Urinary bladder (tissue), 4 donors: ENCODE measurements at places on chromosomes 6 and 20. TPM values are rescaled to one million over a fixed set of nuclear protein-coding genes. Genes with fewer than 3 reads are reported as not detected.

HLA-DPB1 gene
- polyA plus RNA-seq: 74.7 TPM

IPCEF1 gene
- polyA plus RNA-seq: 1.1 TPM

ZNF391 gene
- polyA plus RNA-seq: 2.6 TPM

GRCh38 chr6:127273499-127273898 lies 6.8 kb downstream of the RNF146 start:
- DNase-seq: no peak

- no peak for DNase-seq
These were observed 252.3 kb upstream of the FOXQ1 start for GRCh38 chr6:1059596-1059995.

DNA sequence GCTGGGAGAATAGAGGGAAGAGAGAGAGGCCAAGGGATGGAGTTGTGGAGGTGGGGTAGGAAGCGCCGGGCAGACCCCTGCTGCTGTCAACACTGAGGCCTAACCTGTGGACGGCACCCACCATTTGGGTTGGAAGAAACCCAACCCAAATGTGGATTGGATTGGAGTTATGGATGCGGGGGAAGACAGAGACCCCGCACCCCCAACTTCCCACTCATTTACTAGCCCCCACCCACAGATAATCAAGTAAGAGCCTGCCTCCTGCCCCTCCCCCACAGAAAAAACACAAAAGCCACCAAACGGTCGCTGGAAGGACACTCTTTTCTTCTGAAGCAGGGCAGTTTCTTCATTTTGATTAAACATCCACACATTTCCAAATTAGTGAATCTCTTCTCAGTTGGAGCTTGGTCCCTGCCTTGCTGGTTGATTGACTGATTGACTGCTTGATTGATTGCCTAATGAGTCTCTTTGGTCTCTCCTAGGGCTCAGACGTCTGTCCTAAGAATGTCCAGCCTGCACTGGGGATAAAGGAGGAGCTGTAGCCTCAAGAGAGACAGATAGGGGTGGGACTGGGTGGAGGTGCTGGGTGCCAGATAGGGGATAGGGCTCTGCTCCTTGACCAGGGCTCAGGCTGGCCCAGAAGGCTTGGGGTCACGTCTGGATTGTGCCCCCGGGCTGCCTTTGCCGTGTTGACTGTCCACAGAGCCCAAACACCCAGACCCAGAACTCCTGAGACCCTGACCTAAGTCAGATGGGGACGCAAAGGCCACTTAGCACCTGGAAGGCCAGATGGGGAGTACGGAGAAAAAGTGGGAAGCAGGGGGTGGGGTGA lies 74.9 kb upstream of the FOXP4 start:
- DNase-seq: no peak

- DNase-seq: no peak
These were observed 48.7 kb upstream of the BMP2 start for GRCh38 chr20:6718662-6719368.

DNA sequence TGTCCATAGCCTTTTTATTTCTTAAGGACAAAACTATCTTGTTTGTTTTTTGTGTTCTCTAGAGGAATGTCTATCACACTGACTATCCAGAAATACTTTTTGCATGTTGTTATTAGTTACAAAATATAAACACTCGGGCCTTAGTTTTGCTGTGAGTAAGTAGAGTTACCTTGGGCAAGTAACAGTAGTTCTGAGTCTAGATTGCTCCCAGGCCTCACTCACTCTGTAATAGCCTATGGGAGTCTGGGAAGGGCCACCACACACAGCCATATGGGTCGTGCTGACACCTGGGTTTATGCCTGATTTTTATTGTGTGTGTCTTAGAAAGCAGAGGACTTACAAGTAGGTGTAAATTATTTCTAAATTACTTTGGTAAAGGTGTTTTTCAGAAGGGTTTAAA lies 185.8 kb downstream of the TMEM242 start:
- DNase-seq: no peak

- DNase-seq: no peak
These were observed 27.2 kb upstream of the DDR1 start for GRCh38 chr6:30857112-30857511.

DNA sequence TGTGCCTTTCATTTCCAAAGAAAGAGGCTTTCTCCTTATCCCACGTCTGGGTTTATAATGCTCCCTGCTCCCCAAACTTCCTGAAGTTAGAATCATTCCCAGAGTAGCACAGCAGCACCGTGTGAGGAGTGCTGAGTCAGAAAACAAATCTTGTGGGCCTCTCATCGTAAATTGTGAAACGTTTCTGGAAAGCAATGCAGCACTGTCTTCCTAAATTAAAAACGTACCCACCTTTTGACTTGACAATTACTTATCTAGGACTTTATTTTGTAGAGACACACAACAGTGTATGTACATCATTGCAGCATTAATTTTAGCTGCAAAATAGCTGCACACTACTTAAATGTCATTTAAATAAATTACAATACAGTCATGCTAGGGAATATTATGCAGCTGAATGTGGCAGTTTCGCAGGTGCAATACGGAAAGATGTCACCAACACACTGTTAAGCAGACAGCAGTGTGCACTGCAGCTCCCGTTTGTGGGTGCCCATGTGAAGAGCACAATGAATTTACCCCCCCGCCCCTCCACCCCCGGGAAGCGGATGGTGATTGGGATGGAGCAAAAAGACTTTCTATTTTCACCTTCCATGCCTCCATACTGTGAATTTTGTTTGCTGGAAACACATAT lies 30.8 kb downstream of the RRBP1 start:
- no peak for DNase-seq

DNA sequence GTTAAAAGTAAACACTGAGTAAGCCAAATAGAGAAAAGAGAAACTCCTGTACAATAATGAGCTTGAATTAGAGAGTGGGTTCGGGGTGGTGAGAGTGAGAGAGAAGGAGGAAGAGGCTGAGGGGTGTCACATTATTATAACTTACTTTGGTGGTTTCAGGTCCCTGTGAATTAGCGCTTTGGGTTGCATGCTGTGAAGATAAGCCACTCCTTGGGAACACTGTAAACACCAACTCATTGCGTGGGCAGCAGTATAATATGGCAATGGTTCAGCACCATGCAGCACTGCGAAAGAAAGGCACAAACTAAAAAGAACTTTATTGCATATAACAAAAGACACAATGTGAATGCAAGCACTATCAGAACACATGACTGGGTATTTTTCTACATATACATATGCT lies 26.9 kb downstream of the MAP3K7 start:
- no peak for DNase-seq

GRCh38 chr20:48826883-48827771 lies 672 bp downstream of the PREX1 start:
- no peak for DNase-seq

DNA sequence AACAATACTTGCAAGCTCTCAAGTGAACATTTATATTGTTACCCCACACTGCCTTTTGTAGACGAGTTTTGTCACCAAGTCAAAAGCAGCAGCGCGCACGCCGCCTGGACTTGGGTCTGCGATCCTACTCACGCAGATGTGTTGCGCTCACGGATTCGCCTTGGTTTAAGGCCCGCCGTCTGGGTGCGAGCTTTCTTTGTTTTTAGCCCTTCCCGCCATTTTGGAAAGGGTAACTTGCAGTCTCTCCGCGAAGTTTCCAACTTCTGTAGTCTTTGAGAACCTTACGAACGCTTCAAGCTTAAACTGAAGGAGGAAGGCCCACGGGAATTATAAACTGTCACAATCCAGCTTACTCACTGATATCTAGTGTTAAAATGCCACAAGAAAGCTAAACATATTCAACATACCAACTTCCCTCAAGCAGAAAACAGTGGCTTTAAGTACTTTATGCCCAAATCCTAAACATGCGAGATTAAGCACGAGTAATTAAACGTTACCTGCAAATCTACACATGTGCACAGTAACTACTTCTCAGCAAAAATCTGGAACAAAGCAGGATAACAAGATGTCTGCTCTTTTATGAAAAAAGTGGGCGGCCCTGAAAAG lies 80.4 kb upstream of the BTN3A2 start:
- DNase-seq: peak; percentile 47

DNA sequence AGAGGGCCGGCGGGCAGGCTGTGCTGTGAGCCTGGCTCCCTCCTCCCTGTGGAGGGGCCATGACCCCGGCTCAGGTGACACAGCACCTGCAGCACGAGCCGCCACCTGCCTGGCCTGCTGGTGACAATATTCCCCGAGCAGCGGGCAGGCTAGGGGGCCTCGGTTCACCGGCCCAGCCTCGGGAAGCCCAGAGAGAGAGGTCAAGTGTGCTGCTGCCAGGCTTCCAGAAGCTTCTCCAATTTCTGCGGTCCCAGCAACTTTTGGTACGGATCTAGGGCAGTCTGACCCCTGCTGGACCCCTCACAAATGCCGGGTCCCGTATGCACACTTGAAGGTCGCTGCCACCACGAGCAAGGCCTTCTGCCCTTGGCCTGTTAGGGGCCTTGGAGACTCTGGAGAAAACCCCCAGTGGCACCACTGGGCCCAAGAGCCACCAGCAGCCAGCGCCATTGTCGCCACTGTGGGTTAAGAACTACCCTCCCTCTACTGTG lies 38.6 kb upstream of the NOL4L start:
- no peak for DNase-seq
